ENCODE measurements at places on chromosomes 13 and 19.

GRCh38 chr13:40273253-40274025, 393.0 kb downstream of the FOXO1 start:
- DNase-seq: no peak

- DNase-seq: no peak
Measured at GRCh38 chr19:16895467-16896145, 6.8 kb downstream of the F2RL3 start.

DNA sequence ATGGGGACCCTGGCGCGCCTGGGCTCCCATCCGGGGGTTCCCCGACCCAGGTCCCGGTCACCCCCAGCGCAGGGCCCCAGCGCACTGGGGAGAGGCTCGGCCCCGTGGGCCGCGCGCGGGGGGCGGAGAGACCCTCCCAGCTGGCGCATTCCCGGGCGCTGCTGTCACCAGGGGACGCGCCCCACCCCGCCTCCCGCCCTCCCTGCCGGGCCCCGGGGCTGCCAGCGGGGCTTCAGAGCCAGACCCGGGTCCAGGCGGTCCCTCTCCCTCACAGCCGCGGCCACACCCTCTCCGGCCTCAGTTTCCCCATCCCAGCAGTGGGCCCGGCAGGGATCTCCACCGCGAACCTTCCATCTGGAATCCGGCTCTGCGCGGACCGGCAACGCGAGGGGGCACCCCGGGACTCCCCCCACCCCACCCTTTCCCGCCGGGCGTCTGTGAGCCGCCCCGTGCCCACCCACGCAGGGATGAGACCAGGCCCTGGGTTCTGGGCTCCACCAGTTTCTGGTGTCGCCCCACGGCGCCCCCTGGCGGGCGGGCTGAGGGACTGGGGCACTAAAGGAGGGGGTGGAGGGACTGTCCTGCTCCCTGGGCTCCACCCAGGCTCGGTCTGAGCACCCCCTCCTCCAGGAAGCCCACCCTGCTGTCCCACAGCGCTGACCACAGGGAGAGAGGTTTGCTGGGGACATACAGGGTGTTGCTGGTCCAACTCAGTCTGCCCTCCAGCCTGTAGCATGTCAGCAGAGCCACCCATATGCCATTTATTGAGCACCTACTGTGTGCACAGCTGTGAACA, 878 bp upstream of the ADAMTSL5 start:
- peak; percentile 72 for DNase-seq

- DNase-seq: no peak
Measured at GRCh38 chr13:83876546-83876945, 5.7 kb downstream of the SLITRK1 start.

GRCh38 chr19:39401549-39402345, 4.9 kb upstream of the ZFP36 start:
- peak; percentile 91 for DNase-seq

GRCh38 chr19:37920591-37921450, 13.8 kb downstream of the SIPA1L3 start:
- DNase-seq: no peak

GRCh38 chr19:41868120-41868988, 8.3 kb downstream of the RPS19 start:
- DNase-seq: no peak

DNA sequence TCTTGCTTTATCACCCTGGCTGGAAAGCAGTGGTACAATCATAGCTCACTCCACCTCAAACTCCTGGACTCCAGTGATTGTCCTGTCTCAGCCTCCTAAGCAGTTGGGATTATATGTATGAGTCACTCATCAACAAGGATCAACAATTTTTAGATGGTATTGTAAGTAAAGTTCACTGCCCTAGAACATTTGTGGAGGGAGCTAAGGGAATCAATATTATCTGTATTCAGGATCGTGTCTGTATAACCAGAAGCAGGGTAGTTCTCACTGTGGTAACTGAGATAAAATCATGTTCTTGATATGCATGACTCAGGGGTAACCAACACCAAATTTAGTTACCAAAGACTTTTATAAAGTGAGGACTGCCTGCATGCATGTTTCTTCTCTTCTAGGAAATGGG, 27.0 kb downstream of the ZMYM5 start:
- no peak for DNase-seq

DNA sequence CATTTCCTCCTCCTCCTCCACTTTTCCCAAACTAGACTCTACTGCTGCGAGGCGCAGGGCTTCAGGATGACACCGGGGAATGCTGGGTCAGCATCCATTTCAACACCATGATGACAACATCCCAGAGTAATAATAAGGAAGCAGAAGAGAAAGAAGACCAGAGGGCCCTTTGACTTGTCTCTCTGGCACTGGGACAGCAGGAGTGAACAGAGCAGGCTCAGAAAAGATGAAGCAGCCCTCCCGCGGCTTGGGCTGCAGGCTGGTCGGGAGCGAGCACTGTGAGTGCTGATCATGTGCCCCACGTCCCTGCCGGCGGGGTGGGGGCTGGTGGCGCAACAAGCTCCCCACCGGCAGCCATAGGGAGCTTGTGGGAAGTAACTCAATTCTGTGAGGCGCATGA, 30.5 kb downstream of the RANBP3 start:
- no peak for DNase-seq

DNA sequence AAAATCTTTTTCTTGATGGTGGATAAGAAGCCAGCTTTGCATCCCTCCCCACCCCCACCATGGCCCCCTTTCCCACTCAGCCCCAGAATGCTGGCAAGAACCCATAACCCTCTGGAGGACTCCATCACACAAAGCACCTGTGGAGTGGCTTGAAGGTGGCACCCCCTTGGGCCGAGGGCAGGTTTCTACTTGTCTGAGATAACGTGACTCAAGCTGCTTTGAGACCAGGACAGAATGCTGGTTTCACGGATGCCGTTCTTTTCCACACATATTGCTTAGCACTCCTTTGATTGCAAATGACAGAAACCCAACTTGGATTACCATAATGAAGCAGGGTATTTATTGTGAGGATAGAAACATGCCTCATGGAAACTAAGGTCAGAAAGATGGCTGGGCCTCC, 82.2 kb downstream of the LACC1 start:
- DNase-seq: no peak

DNA sequence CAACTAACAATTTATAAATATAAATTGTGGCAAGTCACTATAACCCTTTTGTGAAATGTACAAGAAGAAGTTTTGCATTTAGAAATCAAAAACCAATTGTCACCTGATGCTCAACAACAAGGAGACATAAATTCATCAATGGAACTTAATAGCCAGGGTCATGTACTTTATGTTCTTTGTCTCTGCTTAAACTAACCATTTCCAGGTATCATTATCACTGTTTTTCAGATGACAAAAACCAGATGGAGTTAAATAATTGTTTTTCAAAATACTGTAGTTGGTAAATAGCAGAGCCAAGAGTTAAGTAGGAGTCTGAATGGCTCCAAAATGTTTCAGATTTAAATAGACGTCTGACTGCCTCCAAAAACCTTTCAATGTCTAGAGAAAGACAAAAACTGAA, 72.3 kb upstream of the MAB21L1 start:
- DNase-seq: no peak

DNA sequence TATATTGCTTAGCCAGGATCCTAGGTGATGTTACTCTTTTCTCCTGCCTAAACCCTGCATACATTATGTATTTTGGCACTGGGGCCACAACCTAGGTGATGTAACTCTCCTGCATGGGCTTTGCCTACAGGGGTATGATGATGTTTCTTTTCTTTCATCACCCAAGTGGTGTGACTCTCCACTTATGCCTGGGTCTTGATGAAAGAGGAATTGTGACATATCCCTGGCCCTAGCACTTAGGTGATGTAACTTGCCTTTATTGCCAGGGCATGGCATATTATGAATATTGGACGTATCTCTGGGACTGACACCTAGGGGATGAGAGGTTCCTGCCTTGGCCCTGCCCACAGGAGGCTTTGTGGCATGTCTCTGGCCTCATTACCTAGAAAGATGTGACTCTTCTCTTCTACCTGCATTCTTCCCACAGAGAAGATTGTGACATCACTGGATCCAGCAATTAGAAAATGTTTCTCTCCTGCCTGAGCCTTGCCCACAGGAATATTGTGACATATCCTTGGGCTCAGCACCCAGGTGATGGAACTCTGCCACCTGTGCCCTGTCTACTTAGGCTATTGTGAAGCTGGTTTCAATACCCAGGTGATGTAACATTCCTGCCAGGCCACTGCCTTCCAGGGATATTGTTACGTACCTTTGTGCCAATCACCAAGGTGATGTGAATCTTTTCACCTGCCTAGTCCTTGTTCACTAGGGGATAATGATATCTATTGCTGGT, 27.3 kb upstream of the ZNF254 start:
- DNase-seq: no peak

- DNase-seq: no peak
Measured at GRCh38 chr13:107322228-107322627, 754.3 kb upstream of the ARGLU1 start.

DNA sequence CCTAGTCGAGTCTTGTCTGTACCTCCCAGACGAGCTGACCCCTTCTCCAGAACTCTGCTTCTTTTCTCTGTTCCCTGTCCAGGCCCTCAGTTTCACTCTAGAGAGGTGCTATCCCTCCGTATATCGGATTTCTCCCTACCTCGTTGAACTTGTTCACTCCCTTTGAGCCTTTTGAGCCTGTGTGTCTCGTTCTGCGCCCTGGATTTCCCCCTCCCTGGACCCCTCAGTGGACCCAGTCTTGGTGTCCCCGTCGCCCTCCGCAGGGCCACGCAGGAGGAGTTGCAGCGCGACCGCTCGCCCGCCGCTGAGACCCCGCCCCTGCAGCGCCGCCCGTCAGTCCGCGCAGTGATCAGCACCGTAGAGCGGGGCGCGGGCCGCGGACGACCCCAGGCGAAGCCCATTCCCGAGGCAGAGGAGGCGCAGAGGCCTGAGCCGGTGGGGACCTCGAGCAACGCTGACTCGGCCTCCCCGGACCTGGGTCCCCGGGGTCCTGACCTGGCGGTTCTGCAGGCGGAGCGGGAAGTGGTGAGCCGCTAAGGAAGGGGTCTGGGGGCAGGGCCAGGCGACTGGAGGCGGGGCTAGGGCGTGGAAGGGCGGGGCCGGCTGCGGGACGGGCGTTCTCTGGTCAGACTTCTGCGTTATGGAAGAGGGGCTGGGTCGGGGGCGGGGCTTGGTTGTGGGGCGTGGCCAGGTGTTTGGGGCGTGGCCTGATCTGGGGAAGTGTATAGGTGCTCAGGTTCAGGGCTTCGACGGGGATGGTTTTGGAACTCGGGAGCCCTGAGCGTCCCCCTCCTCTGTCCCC, 5.5 kb downstream of the EPS8L1 start:
- peak; percentile 95 for DNase-seq

DNA sequence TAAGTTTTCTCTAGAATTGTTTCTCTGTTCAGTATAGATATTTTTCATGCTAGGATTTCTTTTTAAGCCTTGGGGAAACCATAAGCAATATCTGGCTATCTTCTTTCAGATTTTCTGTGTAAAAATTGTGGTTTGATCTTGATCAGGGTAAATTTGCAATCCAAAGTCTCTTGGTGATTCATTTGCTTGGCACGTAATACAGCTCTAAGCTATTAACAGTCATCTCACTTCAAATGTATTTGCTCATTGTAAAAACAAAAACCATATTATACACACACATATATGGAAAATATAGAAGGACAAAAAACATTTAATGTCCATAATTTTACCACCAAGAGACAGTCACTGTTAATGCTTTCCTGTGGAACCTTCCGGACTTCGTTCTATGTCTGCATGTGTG, 191.0 kb downstream of the SHISA2 start:
- DNase-seq: no peak

DNA sequence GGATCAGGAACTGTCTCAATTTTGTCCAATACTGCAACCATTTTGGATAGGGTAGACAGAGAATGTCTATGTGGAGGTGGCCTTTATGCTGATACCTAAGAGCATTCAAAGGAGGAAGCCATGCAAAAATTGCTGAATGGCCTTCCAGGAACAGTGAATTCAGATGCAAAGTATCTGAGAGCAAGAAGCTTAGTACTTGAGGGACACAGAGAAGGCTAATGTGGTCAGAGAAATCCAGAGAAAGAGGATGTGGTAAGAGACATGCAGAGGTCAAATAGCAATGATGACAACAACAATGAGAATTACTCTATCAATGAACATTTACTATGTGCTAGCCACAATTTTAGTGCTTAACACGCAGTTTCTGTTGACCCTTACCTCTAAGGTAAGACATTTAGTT, 785.6 kb upstream of the KLHL1 start:
- no peak for DNase-seq

- no peak for DNase-seq
Measured at GRCh38 chr13:102900193-102900608, 54.4 kb downstream of the ERCC5 start.

All from CD4-positive, alpha-beta T cell treated with Interleukin-12 subunit alpha and Interleukin-12 subunit beta, for 1 hour (primary cell).